Activated T-cell treated with anti-CD3 and anti-CD28 coated beads, Interleukin-2, amount 50 U/mL, for 1 hour (primary cell): ENCODE measurements at places on chromosomes 6 and 20.

DNA sequence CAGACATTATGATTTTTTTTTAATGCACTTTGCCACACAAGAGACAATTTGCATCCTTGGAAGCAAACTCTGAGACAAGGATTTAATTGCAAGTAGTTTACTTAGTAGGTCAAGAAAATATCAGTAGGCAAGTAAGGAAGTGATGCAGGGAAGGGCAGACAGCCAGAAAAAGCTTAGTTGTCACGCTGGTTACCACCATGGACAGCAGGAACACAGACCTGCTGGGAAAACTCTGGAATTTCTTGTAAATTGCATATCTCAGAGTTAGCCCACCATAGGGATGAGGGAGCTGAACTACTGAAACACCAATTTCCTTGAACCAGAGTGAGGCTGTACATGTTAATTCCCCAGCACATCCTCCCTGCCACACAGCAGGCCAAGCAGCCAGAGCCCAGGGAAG, 92.7 kb downstream of the L3MBTL3 start:
- no peak for DNase-seq

- no peak for DNase-seq
These were observed 15.7 kb upstream of the TGM3 start for GRCh38 chr20:2280082-2280481.

DNA sequence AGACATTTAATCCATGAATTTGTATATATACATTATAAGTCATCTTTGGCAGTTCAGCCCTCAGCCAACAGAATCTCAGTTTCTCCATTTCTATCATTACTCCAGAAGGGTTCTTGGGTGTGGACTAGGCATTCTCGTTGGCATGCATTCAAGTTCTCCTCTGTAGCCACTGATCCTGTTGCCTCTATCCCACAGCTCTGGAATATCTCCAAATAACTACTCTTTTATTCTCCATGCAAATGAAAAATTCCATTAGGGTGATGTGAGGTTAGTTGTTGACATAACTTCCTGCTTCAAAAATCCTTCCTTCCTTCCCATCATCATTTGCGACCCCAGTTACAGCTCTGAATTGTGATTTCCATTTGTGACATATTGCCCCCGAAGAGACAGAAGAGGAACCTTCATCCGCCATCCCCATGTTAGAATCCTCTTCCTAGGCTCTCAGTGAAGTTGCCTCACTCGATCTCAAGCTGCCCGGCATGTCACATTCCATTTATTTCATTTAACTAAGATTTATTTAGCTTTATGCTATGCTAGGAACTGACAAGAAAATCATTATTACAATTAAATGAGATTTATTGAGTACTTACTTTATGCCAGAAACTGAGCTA, 93.7 kb upstream of the EDN1 start:
- DNase-seq: no peak

DNA sequence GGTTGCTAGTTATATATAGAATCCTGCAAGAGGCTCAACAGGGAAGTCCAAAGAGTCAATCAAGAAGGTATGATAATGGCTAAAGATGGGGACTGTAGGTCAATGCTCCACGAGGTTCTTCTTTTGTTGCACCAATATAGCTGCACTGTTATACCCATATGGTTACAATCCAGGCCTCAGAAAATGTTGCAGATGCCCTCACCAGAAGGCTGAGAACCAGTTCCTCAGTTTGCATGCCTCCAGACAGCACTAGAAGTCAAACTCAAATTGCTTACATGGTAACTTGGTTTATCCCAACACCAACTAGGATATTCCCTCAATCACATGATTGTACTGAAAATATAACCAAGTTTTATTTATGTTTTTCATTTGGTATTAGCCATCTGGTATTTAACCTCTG, 12.1 kb downstream of the EEF1A1 start:
- DNase-seq: no peak

DNA sequence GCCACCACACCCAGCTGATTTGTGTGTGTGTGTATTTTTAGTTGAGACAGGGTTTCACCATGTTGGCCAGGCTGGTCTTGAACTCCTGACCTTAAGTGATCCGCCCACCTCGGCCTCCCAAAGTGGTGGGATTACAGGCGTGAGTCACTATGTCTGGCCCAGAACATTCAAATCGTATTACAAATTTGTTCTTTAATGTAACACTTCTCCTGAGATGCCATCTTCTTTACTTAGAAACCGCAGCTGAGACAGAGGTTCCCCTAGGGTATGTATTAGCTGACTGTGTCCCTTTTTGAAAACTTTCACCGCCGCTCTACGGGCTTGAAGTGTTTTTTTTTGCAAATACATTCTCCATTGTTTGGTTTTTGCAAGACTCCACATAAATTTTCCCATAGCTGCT, 62.6 kb downstream of the TOX2 start:
- DNase-seq: no peak

GRCh38 chr20:62827311-62828038, 10.6 kb downstream of the COL9A3 start:
- no peak for DNase-seq

DNA sequence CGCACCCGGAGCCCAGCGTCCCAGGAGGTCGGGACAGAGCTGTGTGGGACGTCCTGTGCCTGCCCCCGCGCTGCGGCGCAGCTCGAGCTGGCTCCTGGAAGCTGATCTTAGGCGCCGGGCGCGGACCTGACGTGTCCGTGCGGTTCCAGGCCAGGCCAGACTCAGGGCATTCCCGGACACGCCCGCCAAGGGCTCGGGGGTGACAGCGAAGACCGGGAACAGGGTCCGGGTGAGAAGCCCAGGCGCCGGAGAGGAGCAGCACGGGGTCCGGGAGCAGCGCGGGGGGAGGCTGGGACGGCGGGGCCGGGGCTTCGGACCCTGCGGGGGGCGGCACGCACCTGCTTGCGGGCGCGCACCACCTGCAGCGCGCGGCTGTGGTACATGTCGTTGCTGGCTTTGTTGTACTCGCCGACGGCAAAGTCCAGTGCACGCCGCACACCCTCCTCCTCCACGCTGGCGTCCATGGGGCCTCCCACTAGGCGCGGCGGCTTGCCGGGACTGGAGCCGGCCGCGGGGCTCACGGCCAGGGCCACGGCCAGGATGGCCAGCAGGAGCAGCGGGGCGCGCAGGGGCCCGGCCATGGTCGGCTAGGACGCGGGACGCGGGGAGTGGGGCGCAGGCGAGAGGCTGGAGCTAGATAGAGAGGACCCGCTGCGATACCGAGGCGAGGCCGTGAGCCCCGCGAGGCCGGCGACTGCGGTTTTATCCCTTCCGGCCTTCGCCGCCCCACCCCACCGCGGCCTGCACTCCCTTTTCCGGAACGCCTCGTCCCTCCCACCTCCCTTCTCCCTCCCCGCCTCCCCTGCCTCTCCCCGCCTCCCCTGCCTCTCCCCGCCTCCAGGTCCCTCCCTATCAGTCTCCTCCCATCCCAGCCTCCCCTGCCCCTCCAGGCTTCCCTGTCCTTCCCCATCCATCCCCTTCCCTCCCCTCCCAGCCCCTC, at the start of gene CST3:
Gene CST3, minus strand, starts transcription at position 674 of the 940 bp plus-strand sequence. Its CDS starts 93 bp downstream, at position 581.
- DNase-seq: no peak

- no peak for DNase-seq
These were observed 393 bp upstream of the FABP7 start for GRCh38 chr6:122778985-122779661.

- no peak for DNase-seq
These were observed at the start of gene STK35 for GRCh38 chr20:2101057-2101864. TSS of gene STK35 (plus strand) at chr20:2101827. CDS start at chr20:2101882, 55 bp downstream.

GRCh38 chr20:37845241-37845681, 57.7 kb upstream of the VSTM2L start:
- no peak for DNase-seq

GRCh38 chr20:23868321-23868720, 11.2 kb downstream of the CST5 start:
- no peak for DNase-seq

- DNase-seq: no peak
These were observed 162.0 kb upstream of the SIM1 start for GRCh38 chr6:100626721-100627120.

GRCh38 chr6:138494312-138494711, 5.0 kb downstream of the NHSL1 start:
- DNase-seq: no peak

DNA sequence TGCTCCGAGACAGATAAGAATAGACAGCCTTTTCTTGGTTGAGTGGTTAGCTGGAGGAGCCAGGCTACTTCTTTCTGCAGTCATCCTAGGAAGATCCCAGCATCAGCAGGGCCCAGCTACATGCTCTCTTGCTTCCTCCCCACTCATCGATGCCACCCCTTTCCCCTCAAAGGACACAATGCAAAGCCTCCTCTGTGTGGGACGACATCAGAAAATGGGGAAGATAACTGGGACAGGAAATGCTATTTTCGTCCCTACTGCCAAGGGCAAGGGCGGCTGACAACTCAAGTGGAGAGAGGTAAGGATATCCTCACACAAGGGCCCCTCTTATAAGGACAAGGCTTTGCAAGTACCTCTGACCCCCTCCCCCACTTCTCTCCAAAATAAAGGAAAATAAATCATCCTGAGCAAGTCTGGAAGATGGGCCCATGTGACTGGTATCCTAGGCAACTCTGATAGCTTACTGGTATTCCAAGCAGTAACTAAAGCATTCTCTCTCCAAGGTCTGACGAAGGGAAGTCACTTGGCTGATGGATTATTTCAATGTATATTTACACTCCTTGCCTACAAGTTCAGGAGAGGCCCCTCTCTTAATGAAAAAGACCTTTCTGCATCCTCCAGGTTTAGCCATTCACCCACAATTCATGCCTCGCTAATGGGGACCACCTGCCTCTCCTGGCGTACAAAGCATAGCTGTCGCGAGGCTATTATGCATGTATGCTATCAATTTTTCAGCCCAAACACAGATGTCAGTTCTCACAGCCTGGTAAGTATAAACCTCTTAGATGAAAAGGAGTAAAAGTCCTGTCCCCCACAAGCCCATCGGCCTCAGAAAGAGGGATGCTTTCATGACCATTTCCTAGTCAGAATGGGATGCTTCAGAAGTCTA, 11.3 kb downstream of the ELMO2 start:
- no peak for DNase-seq

DNA sequence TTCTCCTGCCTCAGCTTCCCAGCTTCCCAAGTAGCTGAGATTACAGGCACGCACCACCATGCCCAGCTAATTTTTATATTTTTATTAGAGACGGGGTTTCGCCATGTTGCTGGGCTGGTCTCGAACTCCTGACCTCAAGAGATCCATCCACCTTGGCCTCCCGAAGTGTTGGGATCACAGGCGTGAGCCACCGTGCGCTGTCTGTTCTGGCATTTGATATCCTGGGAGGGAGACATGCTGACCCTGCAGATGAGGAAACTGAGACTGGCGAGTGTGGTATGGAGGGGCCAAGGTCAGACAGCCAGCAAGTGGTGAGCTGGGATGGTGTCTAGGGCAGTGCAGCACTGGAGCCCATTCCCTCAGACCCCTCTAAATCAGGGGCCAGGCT, 44.6 kb downstream of the SRC start:
- DNase-seq: no peak
